GM12892 (cell line): ENCODE measurements at places on chromosomes 1 and 21.

GRCh38 chr1:77832901-77833300, 53.5 kb downstream of the MIGA1 start:
- DNase-seq: no peak

GRCh38 chr1:66012106-66012784, 219.6 kb downstream of the PDE4B start:
- DNase-seq: no peak

GRCh38 chr21:21606041-21606440, 607.8 kb downstream of the NCAM2 start:
- no peak for DNase-seq

DNA sequence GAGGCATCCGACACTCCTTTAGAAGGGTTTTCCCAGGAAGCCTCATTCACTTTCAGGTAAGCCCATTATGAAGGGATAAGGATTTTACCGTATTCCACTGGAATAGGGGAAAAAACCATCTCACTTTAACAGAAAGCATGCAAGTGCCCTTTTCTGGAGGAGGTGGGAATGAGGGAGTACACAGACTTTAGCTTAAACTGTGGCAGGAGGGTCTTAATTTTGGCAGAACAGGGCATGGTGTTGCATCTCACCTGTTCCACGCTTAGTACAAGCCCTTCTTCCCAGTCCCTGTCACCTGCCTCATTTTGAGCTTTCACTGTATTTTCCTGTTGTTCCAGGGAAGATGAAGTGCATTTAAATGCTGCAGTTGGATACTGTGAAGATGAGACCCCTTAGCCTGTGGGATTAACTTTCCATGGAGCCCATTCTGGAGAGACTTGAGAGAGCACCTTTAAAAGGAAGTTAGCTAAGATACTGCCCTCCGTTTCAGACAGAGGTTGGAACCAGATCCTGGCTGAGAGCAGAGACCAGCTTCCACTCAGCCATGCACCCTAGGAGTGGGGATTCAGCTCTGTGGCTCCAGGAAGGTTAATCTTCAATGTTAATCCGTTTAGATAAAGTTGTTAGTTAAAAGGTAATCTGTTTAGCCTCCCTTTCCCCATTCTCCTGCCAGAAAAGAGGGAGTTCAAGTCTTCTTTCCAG, 42.6 kb downstream of the PBX1 start:
- DNase-seq: no peak

DNA sequence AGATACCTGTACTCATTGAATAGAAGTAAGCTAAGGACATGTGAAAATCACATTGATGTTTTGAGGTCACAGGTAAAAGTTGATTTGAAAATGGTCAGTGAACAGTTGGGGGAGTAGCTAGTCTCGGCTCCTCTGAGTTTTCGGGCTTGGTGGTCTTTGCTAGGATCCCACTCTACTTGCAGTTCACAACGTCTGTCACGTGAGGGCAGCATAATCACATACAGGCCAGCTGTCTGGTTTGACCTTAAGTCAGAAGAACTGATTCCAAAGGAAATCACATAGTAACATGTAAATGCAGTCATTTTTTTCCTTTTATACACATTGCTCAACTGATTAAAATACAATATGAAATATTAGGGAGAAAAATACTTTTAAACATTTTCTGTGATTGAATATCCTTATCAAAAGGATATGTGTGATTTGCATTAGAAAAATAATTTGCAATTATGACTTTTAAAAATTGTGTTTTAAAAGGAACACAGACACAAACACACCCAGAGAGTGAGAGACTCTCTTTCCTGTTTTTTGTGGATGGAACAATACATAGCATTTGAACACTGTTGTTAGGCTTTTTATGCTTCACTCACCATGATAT, 21.8 kb upstream of the PDC start:
- no peak for DNase-seq

GRCh38 chr1:66271216-66271903, 262.6 kb upstream of the SGIP1 start:
- DNase-seq: no peak

- no peak for DNase-seq
Measured at GRCh38 chr1:248324468-248324867, at the start of gene OR2M7. Gene OR2M7 (minus strand): TSS chr1:248324568. CDS start chr1:248324568, 0 bp downstream.

DNA sequence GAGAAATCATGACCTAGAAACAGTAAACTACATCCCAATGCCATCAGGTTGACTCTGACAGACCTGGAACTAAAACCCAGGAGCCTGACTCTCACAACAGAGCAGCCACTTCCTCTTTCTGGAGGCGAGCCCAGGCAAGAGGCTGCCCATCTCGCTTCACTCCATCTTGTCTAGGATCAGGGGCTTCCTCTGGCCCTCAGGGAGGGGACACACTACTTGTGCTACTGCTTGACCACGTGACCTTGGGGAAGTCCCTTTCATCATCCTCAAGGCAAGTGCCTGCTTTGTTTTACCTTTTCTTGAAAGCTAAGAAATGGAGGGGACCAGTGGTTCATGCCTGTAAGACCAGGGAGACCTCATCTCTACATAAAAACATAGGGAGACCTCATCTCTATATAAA, 2.6 kb upstream of the TENT5B start:
- DNase-seq: no peak

- no peak for DNase-seq
Measured at GRCh38 chr1:183140633-183141032, 45.4 kb upstream of the LAMC2 start.

GRCh38 chr1:12488666-12489354, 129.2 kb downstream of the DHRS3 start:
- no peak for DNase-seq

GRCh38 chr21:43864313-43864961, 586 bp upstream of the AGPAT3 start:
- peak; percentile 54 for DNase-seq

DNA sequence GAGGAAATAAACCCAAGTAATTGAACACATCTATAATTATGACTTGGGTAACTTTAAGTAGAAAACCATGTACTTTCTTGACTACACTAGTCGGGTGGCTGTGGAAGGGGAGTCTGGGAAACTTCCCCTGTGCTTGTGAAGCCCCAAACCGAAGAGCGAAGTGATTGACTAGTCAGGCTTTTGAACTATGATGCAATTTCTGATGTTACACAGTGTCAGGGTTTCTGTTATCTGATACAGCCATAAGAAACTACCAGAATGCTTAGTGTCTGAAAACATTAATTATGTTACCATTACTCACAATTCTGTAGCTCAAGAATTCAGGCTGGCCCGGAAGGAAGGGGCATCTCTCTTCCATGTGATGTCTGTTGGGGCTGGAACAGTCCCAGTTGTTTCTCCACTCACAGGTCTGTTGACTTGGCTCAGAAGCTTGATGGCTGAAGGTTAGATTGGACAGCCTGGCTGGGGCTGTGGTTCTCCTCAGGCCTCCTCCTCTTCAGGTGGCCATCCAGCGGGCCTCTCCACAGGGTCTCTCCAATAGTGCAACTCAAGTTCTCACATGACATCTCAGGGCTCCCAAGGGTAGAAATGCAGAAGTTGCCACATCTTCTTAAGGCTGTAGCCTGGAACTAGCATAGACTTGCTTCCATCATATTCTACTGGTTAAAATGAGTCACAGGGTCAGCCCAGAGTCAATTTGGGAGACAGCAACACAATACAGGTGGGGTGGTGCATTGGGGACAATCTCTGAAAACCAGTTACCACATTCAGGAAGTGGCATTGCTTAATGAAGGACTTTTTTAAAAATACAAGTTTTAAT, 8.3 kb upstream of the C8B start:
- DNase-seq: no peak

GRCh38 chr1:182998482-182998881, 24.7 kb upstream of the LAMC1 start:
- DNase-seq: no peak

DNA sequence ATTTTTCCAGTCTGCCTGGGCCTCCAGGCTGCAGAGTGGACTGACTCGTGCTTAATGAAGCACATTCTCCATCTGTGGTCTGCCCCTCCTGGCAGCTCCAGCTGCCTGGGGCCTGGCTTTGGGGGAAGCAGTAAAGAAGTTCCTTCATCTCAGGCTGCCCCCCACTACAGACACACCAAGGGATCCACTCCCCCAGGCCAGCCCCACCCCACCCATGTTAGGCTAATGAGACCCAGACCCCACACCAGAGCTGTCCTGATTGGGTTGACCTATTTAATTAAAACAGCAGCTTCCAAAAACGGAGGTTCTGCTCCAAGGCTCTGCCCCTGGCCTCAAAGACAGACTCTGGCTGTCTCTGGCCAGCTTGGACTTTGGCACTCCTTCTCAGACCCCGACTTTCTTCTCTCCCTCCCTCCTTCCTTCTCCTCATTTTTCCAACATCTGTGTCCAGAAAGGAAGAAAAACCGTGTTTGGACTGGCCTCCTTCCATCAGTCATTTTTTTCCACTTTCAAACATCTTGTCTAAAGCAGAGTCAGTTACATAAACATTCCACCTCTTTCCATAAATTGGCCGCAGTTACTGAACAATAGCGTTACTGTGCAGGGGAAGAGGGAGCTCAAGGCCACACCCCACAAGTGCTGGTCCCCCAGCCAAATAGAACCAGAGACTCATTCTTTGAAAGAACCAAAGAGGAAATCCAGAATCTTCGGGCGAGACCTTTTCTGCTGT, 29.7 kb downstream of the SERTAD4 start:
- DNase-seq: no peak

DNA sequence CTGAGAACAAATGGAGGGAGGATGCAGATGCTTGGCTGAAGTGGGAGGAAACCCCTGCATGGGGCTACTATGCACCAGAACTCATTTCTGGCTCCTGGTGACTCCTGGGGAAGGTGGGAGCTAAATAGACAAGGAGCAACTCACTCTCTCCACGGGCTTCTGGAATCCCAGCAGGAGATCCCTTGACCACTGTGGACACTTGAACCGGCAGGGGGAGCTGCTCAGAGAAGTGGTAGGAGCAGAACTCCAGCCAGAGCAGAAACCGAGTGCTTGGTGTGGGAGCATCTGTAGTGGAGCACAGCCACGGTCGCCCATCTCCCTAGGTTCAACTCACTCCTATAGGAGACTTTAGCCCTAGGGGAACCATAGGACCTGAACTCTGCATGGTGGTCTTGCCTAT, 205.6 kb upstream of the GJB5 start:
- no peak for DNase-seq

DNA sequence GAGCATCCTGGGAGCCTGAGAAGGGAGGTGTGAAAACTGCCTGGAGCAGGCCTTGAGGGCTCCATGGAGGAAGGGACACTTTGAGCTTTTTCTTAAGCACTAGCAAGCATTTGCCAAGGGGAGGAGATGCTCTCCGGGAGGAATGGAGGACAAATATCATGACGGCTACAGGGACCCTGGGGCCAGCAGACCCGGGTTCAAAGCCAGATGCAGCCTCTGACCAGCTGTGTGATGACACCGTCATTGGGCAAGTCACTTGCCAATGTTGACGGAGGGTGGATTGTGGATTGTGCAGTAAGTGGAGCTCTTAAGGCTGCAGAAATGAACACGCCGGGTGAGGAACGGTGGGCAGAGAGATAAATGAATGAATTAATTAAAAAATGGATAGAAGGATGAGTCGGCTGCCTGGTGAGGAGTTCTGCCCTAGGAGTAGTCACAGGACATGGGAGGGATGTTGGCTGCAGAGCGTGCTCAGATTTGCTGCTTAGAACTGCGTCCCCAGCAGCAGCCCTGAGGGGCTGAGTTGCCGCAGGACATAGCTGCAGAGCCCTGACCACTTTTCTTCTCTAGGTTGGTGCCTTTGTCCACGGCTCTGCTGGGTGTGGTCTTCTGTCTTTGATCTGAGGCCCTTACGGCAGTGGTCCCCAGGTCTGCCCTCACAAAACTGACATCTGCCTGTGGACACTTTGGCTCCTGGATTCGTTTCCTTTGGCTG, 507.6 kb downstream of the NPHP4 start:
- DNase-seq: no peak

DNA sequence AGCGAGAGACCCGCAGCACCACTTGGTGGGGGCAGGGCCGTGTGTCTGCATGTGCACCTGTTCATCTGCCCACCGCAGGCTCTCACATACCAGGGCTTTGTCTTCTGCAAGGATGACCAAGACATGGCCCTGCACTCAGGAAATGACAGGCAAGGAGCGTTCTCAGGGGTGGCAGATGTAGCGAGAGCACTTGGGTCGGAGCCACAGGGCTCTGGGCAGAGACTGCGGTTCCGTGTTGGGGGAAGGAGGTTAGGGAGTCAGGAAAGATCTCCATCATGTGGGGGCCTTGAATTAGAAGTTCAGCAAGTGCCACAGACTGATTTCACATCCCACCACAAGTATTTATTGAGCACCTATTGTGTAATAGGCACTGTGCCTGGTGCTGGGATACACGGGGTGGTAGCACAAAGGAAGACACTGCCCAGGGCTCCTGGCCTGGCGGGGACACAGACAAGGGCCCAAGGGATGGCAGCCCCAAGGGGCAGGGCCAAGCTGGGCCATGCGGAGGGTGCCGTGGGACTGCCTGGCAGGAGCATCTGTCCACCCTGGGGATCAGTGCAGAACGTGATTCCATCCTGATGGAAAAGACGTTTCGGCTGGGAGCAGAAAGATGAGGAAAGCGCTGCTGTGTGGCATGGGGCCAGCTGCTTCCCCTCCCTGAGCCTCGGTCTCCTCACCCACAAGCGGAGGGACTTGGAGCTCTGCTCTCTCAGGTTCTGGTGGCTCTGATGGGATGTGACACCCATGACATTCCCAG, 11.4 kb upstream of the SPSB1 start:
- no peak for DNase-seq

- DNase-seq: no peak
Measured at GRCh38 chr1:56548571-56548970, 30.8 kb downstream of the PLPP3 start.

GRCh38 chr1:98084188-98084587, 163.4 kb upstream of the DPYD start:
- no peak for DNase-seq

- DNase-seq: no peak
Measured at GRCh38 chr1:54249819-54250435, 50.0 kb downstream of the MRPL37 start.

DNA sequence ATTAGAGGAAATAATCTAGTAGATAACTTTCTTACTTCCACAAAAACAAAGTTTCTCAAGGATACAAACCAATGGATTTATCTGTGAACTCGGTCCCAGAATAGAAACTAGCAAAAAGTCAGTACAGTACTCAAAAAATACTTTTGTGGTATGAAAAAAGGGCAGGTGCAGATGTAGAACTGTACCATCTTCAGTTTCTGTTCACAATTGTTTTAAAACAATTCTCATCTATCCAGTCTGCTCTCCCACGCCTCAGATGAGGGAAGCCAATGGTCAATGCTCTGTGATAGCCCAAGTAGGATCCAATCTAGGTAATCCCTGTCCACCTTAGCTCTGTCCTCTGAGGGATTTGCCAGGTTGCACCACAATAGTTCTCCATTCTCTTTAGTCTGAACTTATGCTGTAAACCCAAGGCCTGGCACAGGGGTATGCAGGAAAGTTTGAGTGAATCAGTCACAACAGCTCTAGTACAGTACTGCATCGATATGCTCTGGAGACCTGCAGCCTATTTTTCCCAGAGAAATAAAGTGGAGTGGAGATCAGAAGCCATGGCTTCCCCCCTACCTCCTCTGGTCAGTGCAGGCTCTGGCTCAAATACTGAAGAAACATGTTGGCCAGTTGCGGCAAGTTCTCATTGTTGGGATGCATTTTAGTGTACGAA, 1.4 kb downstream of the KTI12 start:
- DNase-seq: peak; percentile 27

GRCh38 chr1:94611681-94612475, 70.3 kb upstream of the F3 start:
- DNase-seq: no peak

GRCh38 chr1:1182491-1183220, 9.0 kb downstream of the TTLL10 start:
- DNase-seq: no peak

GRCh38 chr1:65097076-65097475, 50.9 kb upstream of the AK4 start:
- DNase-seq: no peak
